ENCODE measurements at places on chromosomes 7 and 10.

DNA sequence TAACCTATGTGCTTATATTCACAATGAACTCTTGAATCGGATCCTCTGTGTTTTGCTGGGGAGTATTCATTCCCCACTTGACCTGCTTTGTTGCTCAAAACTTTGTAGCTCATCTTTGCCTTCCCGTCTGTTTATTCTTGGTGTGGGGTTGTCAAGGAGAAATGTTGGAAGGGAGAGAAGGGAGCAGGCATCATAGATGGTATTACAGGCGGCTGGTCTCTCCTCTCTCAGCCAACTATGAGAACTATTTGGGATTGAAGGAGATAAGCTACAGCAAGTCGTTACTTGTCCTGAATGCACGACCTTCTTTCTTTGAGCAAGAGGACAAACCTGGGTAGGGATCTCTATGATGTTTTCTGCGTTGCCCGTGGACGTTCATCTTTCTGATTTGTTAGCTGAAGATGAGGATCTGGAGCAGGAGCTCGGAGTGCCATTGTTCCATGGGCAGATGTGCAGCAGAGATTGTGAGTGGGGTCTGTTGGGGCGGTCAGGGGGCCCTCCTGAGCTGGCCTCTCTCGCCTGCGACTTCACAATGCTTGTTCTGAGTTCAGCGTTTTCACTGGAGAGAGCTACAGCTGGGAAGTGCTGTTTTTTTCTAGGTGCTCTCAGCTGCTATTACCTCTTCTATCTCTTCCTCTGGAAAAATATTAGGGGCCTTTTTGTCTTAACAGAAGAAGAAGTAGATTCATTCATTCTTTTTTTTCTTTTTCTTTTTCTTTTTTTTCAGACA lies 126.9 kb upstream of the KLF6 start:
- DNase-seq: peak; percentile 23

DNA sequence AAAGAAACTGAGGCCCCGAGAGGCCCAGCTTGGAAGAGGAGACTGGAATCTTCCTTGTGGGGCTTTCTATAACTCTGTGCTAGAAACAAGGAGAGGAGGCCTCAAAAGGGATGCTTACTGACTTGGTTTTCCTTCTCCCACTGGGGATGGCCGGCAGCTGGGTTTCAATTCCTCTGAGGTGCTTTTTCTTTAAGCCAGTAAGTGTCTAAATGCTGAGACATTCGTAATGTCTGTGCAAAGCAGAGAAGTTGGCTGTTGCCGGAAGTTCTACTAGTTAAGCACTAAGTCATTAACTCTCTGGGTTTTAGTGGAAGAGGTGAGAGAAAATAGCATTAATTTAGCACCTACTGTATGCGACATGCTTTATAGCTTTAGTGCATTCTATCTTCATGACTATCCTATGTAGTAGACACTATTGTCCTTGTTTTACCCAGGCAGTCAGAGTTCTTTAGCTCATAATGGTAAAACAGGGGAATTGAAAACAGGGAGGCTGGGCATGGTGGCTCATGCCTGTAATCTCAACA lies 135.2 kb downstream of the RGS10 start:
- DNase-seq: no peak

- DNase-seq: no peak
Observed at GRCh38 chr7:152866791-152867501, 107.4 kb downstream of the ACTR3B start.

- DNase-seq: peak; percentile 64
Observed at GRCh38 chr7:157020514-157021070, 10.1 kb upstream of the MNX1 start.

DNA sequence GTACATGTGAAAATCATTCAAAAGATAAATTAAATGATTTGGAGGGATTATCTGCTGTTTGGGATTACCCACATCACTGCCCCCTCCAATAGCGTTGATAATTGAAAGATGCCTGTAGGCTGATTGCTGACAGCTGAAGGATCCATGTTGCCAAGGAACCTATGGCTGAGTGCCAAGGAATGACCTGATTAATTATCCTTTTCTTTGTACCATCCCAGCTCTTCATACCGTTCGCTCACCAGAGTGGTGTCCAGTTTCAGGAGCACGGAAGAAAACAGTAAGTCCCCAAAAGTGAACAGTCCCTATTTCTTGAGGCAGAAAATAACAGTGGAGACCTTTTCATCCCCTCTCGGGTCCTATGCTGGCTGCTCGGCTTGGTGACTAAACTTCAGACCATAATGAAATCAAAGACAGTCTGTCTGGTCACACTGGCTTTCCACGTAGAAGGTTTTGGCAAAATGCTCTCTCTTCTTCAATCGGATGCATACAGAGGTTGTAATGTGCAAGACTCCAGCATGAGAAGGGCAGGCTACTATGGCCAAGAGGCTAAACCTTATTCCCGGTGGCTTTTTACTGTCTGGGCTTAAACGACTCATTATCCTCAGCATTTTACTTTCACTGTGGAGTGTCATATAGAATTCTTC lies 108.8 kb downstream of the SPAG6 start:
- DNase-seq: peak; percentile 57

- no peak for DNase-seq
Observed at GRCh38 chr7:27145914-27146412, 1.6 kb downstream of the HOXA6 start.

- no peak for DNase-seq
Observed at GRCh38 chr7:134779741-134780065, 269 bp downstream of the CALD1 start.

DNA sequence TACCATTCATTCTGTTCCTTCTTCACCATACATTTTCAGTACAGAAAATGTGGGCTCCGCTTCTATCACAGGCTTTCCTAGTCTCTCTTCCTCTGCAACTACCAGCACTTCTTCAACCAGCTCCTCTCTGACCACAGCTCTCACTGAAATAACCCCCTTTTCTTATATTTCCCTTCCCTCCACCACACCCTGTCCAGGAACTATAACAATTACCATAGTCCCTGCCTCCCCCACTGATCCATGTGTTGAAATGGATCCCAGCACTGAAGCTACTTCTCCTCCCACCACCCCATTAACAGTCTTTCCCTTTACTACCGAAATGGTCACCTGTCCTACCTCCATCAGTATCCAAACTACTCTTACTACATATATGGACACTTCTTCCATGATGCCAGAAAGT lies 9.5 kb upstream of the MUC12 start:
- no peak for DNase-seq

GRCh38 chr10:4111643-4112042 lies 326.6 kb upstream of the KLF6 start:
- DNase-seq: no peak

DNA sequence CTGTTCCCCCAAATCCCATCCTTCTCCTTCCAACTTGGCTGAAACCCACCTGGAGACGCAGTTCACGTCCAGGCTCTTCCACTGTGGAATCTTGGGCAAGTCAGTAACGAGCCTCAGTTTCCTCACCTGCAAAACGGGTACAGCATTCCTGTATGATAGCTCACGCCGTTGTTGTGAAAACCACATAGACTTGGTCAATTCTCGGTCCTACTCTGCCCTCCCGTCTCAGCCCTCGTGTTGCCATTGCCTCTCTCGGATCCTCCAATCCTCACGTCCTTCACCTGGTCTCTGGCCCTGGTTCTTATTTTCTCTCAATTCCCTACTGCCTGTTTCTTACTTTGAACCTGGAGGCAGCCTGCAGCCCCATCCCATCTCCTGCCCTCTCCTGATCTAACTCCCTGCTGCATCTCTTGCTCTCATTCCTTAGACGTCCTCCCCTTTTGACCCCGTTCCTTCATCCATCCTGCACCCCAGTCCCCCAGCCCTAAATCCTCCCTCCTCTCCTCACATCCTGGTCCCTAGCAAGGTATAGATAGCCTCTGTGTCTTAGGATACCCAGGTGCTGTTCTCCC lies 2.0 kb upstream of the MUC12 start:
- peak; percentile 37 for DNase-seq

- DNase-seq: no peak
Observed at GRCh38 chr7:124692425-124692824, 73.2 kb downstream of the GPR37 start.

DNA sequence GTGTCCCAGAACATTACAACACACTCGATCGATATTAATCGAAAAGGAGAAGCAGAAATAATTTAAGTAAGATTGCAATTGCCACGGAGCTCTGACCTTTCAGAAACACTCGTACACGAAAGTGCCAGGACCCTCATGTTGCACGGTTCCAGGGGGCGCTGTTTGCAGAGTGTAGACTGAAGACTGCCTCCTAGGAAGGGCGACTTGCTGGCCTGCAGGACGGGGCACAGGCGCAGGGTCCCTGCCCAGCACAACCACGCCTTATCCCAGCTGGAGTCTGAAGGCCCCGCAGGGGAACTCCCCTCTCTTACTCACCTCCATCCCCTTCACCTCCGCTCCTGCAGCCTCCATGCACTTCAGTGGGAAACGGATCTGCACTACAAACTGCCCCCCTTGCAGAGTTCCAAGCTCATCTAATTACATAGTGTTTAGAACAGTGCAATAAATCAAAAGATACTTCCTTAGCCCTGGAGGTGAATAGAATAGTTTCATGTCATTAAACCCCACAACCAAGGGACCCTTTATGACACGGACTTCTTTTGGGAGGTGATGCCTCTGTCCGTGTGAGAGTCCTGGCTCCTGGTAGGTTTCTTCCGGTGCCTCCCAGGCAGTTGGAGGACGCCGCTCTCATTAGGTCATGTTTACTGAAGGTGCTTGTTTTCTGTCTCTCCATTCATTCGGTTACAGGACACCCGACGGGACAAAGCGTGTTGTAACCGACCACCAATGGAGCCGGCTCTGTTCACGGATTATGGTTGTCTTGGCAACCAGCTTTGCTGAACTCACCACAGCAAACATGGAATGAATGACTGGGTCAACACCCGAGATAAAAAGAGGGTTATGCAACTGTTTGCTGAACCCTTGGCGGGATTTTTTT lies 262.2 kb downstream of the BAMBI start:
- peak; percentile 92 for DNase-seq

DNA sequence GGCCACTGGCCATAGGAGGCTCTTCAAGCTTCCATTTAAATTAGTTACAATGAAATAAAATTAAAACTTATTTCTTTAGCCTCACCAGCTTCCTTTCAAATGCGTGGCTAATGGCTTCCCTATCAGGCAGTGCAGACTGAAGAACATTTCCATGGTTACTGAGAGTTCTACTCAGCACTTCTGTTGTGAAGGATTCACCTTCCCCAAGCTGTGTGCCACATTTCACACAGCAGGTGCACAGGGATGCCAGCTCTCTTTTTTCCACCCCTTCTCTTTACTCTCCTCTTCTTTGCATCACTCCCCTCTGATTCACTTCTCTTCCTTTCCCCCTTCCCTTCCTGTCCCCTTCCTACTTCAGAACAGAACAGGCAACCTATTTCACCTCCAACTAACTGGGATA lies 833 bp downstream of the GDF2 start:
- DNase-seq: no peak

DNA sequence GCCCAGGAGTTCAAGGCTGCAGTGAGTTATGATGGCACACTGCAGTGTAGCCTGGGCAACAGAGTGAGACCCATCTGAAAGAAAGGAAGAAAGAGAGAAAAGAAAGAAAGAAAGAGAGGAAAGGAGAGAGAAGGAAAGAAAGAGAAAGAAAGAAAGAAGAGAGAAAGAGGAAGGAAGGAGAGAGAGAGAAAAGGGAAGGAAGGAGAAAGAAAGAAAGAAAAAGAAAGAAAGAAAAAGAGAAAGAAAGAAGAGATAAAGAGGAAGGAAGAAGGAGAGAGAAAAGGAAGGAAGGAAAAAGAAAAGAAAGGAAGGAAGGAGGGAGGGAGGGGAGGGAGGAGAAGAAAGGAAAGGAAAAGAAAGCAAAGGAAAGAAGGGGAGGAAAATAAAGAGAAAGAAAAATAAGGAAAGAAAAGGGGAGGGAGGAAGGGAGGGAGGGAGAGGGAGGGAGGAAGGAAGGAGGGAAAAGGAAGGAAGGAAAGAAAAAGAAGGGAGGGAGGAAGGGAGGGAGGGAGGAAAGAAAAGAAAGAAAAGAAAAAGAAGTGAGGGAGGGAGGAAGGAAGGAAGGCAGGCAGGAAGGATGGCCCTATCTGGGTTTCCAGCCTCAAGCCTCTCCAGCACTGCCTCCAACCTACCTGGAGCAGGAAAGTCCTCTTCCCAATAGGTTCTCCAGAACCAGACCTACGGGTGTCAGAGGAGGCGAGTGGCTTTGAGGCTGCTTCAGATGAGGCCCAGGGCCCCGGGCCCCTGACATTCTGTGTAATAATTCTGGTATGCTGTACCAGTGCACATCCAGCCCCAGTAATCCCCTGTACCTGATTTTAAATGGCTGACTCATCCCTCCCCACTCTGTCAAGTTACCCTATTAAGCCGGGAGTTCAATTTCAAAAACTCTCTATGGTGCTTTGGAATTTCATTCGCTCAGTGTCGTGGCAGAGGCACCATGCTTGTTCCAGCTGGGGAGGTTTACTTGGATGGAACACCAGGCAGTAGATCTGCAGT lies 6.8 kb upstream of the PARD3 start:
- DNase-seq: no peak

DNA sequence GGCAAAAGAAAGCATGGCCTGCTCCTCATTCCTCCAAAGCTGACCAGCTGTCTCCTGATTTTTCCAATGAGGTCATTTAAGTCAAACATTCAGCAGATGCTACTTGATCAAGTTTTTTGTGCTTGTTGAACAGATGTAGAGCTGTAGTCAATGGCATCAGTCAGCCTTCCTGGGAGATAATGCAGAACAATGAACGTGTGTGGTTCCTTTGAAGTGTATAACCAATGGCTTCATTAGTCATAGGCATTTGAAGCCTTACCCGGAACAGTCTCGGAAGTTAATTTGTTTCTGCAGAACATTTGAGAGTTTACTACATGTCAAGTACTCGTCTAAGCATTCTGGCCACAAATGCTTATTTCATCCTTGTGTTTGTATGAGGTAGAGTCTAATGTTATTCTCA lies 227.1 kb downstream of the ADRA2A start:
- no peak for DNase-seq

- DNase-seq: peak; percentile 15
Observed at GRCh38 chr7:51602376-51602775, 285.8 kb upstream of the COBL start.

DNA sequence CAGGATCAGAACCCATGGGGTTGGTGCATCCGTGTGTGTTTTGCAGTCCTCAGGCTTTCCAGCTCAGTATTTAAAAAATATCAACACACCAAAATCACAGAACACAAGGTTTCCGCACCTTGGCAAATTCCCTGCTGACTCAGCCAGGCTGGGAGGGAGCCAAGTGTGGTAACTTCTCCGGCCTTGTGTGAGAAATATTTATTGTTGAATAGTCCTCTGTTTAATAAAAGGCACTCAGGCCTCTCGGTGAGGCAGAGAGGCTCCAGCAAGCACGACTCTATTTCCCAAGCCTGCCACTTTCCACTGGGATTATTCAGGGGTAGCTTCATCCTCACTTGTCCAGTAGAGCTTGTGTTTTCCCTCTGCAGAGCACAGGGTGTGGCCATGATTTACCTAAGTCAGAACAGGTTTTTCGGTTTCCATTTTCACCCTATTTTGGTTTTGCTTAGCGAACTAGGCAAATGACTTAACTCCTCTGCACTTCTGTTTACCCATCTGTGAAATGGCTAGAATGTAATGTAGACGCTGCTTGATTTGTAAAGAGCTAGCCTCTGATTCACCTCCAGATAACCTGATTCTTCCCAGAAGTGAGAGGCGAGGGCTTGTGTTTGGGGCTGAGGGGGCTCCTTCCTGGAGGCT lies 13.0 kb upstream of the CHST15 start:
- DNase-seq: no peak

GRCh38 chr10:114172216-114172615 lies 1.8 kb downstream of the CCDC186 start:
- DNase-seq: no peak
